ENCODE measurements at places on chromosomes 3 and 15. TPM values are rescaled to one million over a fixed set of nuclear protein-coding genes. Genes with fewer than 3 reads are reported as not detected.

DNA sequence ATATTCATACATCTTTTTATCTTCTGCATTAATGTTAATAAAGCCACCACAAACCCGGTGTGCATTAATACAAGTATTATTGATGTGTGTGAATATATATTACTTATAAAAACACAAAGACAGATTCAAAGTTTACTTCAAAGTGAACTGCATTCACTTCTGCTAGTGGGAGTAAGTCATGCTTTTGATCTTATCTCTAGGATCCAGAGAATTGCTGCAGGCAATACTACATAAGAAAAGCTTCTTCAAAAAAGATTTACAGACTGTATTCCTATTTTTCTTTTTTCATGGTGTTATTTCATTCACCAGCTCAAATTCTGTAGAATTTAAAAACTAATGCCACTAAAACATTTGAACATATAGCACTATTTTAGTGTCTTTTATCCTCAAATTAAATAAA is 87.5 kb upstream of the CBLB start:
- no peak for DNase-seq

The CKMT1B gene
- 0.44 TPM for total RNA-seq

DNA sequence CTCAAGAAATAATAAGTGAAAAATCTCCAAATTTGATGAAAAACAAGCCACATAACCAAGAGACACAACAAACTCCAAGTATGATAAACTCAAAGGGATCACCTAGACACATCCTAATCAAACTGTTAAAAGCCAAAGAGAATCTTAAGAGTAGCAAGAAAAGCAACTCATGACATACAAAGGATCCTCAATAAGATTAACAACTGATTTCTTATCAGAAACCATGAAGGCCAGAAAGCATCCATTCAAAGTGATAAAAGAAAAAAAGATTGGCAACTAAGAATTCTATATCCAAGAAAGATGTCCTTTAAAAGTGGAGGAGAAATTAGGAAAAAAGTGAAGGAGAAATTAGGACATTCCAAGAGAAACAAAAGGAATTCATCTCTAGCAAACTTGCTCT is 23.5 kb downstream of the CHSY1 start:
- DNase-seq: no peak

GRCh38 chr15:93848076-93848475 is 383.3 kb upstream of the MCTP2 start:
- DNase-seq: no peak

DNA sequence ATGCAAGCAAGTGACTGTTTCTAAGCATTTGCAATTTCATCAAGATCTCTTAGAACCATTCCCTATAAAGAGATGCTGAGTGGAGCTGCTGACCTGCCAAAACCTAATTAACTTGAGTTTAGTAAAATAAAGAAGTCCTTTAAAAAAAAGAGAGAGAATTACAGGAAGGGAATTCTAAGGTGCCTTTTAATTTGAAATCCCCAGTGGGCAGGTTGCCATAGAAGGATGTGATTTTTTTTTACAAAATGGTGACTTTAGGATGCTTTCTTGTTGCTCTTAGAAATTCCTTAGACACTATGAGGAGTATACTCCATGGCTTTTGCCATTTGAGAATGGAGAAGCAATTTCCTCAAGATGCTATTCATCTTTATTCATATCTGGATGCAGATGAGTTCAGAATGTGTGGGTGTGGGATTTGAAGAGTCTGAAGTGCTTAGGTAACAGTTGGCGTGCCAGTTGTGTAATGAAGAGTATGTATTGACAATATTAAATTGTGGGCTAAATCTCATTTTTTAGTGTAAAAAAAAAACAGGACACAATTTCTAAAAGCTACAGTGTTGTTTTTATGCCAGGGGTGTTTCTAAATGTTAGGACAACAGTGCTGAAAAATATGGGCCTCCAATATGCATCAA is 13.6 kb downstream of the LRRC3B start:
- DNase-seq: no peak

The CHRNA3 gene
- 2.4 TPM for total RNA-seq

GRCh38 chr3:148930752-148931151 is 60.6 kb upstream of the GYG1 start:
- DNase-seq: no peak

DNA sequence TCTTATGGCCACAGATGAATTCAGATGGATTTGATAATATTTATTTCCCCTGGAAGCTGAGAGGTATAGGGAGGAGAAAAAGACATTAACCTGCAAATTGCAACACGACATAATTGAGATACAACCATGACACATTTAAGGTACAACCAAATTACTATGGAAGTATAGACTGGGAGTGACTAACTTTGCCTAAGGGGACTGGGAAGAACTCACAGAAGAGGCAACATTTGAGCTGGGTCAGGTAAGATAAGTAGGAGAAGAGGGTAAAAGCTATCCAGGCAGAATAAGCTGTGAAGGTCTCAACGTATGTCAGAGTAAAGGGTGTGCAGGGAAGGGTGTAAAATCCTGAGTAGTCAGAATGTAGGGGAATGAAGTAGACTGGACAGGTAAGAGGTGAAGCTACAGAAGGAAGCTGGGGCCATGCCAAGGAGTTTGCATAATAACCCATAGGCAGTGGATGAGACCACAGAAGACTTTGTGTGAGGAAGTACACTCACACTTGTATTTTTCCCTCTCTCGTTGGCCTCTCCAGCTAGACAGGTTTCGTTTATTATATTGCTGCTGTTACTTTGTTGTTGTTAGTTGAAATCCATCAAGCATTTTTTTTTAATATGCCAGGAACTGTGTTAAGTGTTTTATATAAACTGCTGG is 28.0 kb upstream of the PTX3 start:
- DNase-seq: no peak

The OXTR gene
- 12.7 TPM for total RNA-seq

- DNase-seq: no peak
Observed at GRCh38 chr3:149401926-149402310, 24.5 kb upstream of the TM4SF1 start.

- DNase-seq: no peak
Observed at GRCh38 chr15:68631601-68632051, 52.8 kb downstream of the CORO2B start.

DNA sequence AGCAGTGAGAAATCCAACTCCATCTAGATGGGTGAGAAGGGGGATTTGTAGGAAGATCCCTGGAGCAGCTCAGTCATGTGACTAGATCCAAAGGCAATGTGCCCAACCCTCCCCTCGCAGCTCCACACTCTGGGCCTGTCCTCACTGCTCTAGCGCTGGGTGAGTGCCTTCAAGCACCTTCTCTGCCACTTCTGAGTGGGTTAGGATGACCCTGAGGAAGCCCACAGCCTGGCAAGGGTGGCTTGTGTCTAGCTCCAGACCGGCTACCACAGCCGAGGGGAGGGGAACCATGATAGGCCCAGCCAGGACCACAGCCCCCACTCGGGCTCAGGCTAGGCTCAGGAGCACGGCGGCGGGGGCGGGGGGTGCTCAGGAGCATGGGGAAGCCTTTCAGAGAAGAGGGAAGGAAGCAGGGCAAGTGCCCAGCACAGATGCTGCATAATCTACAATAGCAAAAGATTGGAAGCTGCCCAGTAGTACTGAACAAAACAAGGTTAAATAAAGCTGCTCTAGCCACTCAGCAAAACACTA is 1.7 kb downstream of the SPATA12 start:
- no peak for DNase-seq

- no peak for DNase-seq
Observed at GRCh38 chr3:61861410-61861809, 300.0 kb downstream of the PTPRG start.

DNA sequence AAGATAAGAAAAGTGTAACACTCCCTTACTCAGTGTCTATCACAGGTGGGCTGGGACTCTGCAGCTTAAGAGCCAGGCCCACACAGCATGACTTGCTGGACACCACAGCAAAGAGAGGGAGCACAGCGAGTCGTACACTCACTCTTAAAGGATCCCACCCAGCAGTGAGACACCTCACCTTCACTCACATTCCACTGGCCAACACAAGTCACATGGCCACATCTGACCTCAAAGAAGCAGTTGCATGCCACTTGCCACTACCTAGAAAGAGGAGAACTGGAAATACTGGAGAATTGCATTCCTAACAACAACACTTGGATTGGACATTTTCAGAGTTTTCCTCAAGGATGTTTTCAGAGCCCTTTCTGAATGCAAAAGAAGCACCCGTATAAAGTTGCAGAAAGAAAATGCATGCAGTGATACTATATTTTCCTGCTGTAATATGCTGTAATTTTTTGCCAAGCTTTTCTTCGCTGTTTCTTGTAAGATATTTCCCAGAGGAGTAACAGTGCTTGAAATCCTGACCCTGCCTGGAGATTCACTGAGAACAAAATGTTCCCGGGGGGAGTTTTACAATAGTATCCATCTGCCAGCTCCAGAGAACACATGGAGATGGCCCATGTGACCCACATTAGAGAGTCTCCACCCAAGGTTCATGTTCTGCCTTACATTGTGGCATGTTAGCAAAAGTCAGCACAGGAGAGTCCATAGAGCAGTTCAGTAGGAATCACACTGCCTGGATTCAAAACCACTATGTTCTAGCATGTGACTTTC is 42.2 kb downstream of the TRIM42 start:
- no peak for DNase-seq

DNA sequence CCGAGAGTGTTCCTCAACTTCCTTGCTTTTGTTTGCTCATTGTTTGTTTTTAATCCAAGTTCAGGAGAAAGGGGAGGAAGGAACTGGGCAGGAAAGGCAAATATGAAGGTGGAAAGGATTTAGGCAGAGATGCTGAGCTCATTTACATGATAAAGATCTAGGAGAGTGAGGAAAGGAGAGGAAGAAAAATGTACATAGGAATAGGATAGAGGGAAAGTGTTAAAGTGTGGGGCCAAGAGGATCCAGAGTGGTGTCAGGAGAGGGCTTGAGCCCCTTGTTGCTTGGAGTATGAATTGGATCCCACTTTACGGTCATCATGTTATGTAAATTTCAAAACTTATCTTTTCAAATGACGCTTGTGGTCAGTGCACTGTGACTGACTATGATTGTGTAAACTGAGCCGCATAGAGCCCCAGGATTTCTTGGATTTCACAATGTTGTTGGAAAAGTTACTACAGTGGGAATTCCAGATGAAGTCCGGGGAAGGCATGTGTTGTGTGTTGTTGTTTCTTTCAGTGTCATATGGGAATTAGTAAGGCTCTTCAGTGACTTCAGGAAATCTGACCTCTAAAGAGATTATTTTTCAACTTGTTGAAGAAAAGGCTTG is 15.0 kb upstream of the PLD1 start:
- no peak for DNase-seq

DNA sequence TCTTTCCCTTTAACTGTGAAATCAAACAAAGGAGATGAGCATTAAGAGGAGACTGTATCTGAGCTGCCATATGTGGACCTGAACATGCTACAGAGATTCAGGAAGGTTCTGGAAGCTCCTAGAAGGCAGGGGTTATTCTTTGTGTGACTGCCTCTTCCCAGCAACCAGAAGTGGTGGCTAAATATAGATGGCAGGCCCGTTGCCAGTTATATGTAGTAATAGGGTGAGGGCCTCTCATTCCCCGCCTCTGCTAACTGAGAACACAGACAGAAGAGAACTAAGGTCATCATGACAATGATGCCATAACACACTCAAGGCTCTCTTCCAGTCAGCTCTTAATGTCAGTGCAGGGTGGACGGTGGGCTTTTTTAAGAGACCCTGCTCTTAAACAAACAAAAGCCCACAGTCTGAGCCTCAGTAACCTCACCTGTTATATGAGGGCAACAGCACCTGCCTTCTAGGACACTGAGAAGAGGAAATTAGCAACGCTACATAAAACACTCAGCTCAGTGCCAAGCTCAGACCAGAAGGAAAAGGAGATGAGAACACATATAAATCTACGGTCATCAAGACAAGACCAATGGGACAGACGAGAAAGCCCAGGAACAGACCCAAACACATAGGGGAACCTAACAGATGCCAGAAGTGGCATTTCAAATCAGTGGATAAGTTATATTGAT is 22.3 kb downstream of the CFAP92 start:
- no peak for DNase-seq

DNA sequence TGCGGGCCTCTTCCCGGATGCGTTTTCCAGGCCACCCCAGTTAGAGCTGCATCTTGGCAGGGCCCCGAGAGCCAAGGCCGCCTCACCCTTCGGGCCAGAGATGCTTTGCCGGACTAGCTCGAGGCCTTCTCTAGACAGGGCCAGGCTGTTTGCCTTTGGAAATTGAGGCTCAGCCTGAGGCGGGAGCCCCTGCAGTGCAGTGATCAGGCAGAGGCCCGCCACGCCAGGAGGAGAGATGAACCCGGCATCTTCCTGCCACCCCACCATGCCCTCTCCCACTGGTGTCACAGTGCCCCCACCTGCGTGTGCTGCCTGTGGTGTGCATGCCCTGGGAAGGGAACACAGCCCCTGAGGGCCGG is 8.9 kb upstream of the ROPN1B start:
- DNase-seq: no peak

DNA sequence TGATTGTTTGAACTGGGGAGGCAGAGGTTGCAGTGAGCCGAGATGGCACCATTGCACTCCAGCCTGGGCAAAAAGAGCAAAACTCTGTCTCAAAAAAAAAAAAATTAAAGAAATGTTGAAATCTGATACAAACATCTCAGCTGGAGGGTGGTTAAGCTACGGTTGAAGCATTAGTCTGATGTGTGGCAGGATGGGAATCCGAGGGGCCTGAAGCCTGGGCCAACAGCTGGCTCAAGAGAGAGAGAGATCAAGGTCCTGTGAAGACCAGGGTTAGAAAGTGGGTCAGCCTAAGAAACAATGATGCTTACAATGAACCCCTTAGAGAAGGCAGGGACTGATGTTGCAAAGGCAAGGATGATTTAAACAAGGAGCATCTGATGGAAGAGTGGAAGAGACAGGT is 69.8 kb downstream of the CD200R1L start:
- no peak for DNase-seq

The HRG gene
- not detected for total RNA-seq

The LRRC31 gene
- not detected for total RNA-seq

- no peak for DNase-seq
Observed at GRCh38 chr3:122000936-122001605, 21.0 kb downstream of the ILDR1 start.

- no peak for DNase-seq
Observed at GRCh38 chr3:169034401-169034800, 629.1 kb downstream of the MECOM start.

- DNase-seq: no peak
Observed at GRCh38 chr3:117322866-117323265, 613.3 kb downstream of the TUSC7 start.

- DNase-seq: no peak
Observed at GRCh38 chr3:44234648-44235268, 6.9 kb upstream of the TOPAZ1 start.

- no peak for DNase-seq
Observed at GRCh38 chr3:61357902-61358301, 106.7 kb upstream of the FHIT start.

The PFKFB4 gene
- total RNA-seq: 19.4 TPM

- DNase-seq: no peak
Observed at GRCh38 chr3:194962056-194962455, 276.4 kb downstream of the FAM43A start.

GRCh38 chr3:174776636-174777035 is 82.5 kb upstream of the NAALADL2 start:
- DNase-seq: no peak

GRCh38 chr3:8972639-8973038 is 9.4 kb upstream of the RAD18 start:
- DNase-seq: no peak

Measured in mesothelial cell of epicardium (in vitro differentiated cells).